ENCODE measurements at places on chromosomes 3 and 15.

DNA sequence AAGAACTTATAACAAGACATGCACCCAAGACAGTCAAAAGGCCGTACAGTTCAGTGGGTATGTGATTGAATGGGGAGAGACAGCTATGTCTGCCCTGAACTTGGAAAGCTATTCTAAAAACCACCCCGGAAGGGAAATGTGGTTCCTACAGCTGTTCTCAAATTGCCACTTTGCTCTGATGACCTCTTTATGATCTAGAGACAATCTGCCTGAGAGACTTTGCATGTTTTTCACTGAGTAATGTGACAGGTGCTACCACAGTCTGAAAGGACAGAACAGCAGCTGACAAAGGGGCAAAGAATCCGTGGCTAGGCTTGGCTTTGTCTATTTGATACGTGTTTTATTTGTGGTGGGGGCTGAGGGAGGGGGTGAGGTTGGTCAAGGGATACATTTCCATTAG lies 148.3 kb upstream of the NPHP3 start:
- DNase-seq: no peak

DNA sequence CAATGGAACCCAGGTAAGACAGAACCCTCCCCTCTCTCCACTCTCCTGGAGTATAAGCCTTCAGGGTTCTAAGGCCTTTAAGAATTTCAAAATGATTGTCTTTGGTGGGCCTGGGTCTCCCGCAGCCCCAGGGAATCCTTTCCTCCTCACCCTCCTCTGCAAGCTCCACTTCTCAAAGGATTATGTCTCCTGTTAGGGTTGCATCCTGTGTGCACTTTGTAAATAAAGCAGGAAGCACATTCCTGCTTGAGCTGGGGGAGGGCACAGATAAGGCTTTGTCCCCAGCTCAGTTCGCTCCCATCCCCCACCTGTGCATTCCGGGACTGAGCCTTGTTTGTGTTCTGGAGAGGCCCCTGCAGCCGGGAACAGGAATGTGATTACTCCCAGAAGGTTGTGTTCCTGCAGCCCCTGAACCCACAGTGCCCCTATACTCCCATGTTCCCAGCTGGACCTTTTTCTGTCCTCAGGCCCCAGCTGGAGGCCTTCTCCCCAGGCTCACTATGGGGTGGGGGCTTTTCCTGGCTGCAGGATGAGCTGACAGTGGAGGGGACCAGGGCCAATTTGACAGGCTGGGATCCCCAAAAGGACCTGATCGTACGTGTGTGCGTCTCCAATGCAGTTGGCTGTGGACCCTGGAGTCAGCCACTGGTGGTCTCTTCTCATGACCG lies 9.5 kb downstream of the TYRO3 start:
- DNase-seq: no peak

- no peak for DNase-seq
Observed at GRCh38 chr15:95690631-95691340, 639.7 kb upstream of the NR2F2 start.

- DNase-seq: no peak
Observed at GRCh38 chr3:46929324-46929723, 47.2 kb downstream of the CCDC12 start.

- no peak for DNase-seq
Observed at GRCh38 chr3:182914341-182914740, 66.0 kb downstream of the DCUN1D1 start.

DNA sequence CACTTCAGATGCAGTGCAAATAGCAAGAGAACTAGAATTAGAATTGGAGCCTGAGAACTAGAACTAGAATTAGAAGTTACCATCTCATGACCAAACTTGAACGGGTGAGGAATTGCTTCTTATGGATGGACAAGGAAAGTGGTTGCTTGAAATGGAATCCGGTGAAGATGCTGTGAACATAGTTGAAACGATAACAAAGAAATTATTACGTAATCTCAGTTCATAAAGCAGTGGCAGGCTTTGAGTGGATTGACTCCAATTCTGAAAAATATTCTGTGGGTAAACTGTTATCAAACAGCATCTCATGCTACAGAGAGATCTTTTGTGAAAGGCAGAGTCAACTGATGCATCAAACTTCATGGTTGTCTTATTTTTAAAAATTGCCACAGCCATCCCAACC lies 48.0 kb upstream of the GSK3B start:
- DNase-seq: no peak

Measured in HFFc6 (cell line).